ENCODE measurements at places on chromosomes 2 and 18.

DNA sequence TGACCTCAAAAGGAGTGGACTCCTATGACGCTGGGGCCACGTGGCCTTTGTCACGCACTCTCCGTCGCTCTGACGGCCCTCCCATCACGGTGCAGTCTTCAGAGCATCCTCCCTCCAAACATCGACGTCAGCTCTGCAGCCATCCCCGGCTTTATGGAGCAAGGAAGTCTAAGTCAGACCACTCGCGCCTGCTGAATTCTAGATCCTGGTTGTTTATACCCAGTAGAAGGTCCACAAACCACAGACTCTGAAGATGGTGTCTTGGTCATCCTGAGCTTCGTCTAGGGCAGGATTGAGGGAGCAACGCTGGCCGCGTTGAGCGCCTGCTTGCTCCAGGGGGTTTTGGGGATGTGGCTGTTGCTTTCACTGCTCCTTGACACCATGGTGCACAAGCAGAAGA lies 228.0 kb upstream of the SALL3 start:
- DNase-seq = no peak

DNA sequence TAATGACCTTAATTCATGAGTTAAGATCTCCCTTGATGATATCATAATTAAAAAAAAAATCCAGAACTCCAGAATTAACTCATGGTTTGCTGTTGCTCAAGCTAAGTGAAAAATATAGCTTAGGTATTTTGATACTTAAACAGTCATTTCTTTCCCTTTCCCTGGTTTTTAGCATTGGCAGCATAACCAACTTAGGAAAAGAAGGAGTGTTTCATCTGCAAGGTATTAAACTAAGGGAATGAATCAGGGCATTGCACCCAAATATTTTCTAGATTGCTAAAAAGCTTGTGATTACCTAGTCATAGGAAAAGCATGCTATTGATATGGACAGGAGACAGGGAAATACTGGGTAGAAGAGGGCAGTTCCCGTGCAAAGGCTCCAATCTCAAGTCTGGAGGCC lies 207.2 kb downstream of the LRP1B start:
- no peak for DNase-seq

DNA sequence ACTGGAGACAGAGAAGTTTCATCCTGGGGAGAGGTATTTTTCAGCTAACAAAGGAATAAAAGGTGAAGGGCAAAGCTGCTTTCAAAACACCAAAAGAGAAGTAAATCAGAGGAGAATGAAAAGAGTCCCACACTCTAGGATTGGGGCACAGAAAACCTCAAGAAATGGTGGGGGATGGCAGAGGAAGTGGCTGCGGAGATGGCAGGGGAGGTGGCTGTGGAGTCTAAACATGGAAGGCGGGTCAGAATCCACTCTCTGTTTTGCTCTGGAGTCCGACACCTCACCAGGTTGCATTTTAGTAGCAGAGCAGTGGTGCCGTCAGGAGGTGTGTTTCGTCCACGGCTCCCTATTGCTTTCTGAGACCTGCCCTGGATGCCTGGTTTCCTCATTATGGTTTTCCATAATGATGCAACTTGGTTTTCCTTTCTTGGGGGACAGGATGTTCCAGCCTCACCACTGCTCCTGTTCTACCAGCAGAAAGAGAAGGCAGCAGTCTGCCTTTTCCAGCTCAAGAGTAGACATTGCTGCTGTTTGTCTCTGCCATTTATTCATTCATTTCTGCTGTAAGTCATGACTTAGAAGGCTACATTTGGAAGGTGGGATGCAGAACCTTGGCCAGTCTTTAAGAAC lies 188.7 kb downstream of the ANKRD44 start:
- DNase-seq = no peak

GRCh38 chr2:144078106-144078505 lies 441.8 kb downstream of the ZEB2 start:
- no peak for DNase-seq

DNA sequence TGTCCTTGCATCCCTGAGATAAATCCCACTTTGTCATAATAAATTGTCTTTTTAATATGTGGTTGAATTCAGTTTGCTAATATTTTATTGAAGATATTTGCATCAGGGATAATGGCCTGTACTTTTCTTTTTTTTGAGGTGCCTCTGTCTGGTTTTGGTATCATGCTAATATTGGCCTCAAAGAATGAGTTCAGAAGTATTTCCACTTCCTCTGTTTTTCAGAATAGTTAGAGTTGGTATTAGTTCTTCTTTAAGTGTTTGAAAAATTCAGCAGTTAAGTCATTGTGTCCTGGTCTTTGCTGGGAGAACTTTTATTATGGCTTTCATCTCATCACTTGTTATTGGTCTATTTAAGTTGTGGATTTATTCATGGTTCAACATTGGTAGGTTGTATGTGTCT lies 464.1 kb upstream of the CRIM1 start:
- no peak for DNase-seq

DNA sequence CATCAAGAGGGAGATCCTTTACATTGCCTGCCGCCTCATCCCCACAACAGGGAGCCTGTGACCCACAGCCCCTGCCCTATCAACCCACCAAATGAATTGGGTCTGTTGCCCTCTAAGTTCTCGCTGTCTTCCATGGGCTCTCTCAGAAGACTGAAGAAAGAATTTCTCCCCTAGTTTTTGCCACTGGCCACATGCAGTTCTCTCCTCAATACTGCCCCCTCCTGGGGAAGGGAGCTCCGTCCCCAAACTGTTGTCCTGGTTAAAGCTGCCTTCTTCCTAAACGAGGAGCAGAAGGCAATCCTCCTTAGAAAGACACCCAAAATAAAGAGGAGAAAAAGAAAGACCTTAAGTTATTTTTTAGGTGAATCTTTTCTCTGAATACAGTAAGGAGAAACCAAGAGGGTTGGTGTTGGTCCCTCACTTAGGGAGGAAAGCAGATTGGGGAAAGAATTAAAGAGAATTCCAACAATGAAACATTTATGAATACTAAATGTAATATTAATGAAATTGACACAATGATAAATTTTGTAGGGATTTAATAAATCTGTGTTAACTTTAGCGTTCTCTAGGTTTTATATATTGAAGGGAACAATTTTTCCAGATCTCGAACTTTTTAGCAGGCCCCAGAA lies 31.1 kb upstream of the SATB2 start:
- peak; percentile 41 for DNase-seq

DNA sequence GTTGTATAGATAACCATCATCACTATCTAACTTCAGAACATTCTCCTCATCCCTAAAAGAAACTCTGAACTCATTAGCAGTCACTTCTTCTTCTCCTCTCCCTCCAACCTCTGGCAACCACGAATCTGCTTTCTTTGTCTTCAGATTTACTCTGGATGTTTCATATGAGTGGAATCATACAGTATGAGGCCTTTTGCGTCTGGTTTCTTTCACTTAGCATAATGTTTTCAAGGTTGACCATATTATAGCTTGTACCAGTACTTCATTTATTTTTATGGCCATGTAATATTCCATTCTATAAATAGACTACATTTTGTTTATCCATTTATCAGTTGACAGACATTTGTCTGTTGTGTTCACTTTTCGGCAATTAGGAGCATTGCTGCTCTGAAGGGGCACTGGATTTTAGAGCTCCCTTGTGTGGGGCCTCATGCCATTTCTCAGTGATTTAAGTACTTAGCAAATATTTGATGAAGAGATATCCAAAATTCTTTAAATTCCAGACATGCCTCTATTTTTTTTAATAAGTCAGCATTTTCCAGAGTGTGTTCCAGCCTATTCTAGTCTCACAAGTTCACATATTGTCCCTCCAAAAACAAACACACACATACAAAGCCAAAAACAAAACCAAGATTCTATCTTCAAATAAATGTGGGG lies 22.5 kb upstream of the MAP3K20 start:
- DNase-seq = no peak

GRCh38 chr2:224764565-224765236 lies 48.5 kb upstream of the CCDC195 start:
- DNase-seq = no peak

- DNase-seq = no peak
Measured at GRCh38 chr2:46444732-46445131, 34.6 kb upstream of the TMEM247 start.

GRCh38 chr18:50938912-50939311 lies 28.9 kb upstream of the ELAC1 start:
- no peak for DNase-seq

DNA sequence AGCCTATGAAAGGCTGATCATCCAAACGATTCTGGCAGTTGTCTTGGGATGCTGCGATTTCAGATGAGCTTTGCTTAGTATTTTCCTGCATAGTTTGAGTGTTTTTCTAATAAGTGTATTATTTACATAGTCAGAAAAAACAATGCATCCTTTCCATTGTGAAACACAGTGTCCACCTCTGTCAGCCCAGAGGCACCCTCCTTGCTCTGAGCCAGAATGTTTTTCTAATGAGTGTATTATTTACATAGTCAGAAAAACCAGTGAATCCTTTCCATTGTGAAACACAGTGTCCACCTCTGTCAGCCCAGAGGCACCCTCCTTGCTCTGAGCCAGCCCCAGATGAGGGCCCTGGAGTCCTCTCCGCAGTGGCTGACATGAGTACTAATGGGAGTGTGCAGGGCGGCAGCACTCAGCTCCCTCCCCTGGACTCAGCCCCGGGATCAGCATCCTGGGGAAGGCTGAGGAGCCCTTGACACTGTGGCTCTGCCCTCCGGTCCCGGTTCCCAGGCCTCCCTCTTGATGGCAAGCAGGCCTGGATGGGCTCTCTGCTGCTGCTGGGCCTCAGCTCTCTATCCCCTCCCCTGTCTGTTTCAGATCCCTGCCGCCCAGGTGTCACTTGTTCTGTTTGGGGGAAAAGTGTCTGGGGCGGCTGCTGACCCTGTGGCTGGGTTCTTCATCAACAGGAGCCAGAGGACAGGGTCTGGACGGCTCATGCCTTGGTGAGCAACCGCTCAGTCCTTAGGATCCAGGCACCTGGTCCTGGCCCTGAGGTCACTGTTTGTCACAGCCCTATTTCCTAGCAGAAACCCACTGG lies 5.9 kb downstream of the MFSD2B start:
- peak; percentile 71 for DNase-seq

DNA sequence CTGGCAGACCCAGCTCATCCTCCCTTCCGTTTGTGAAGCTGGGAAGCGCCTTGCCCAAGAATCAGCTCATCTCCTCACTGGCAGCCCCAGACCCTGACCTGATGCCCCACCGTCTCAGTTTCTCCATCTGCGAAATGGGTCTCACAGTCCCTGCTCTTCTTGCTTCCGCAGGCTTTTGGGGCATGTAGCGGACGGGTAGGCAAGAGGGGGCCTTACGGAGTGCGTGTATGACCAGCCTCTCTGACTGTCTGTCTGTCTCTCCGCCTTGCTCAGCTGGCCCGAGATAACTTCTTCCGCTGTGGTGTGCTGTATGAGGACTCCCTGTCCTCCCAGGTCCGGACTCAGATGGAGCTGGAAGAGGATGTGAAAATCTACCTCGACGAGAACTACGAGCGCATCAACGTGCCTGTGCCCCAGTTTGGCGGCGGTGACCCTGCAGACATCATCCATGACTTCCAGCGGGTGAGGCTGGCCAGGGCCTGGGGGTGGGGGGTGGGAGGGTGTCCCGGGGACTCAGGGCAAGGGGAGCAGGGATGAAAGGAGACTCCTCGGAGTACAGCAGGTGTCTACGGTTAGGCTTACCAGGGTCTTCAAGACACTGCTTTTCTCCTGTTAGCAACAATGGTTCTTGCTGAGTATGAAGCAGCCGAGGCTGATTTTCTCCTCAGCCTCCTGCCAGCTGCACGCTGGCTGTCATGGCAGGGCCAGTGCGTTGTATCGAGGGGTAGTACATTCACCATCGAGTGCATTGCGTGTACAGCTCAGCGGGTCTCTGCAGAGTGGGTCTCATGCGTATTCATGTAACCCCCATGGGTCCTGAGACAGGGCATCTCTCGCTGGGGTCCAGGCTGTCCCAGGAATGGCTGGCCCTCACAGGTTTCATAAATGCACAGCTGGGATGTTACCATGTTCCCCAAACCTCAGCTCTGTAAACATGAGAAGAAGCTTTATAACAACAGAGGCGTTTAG lies 10.9 kb downstream of the ITM2C start:
- DNase-seq = no peak

GRCh38 chr2:187964746-187965145 lies 326.9 kb upstream of the GULP1 start:
- DNase-seq = no peak

- no peak for DNase-seq
Measured at GRCh38 chr2:227816507-227817294, 3.1 kb downstream of the CCL20 start.

GRCh38 chr2:70124983-70125480 lies 37.8 kb downstream of the PCBP1 start:
- DNase-seq = peak; percentile 53

GRCh38 chr2:3451926-3452671 lies 67.2 kb downstream of the ADI1 start:
- DNase-seq = no peak

- DNase-seq = no peak
Measured at GRCh38 chr2:30736461-30737325, 70.6 kb downstream of the CAPN13 start.

GRCh38 chr2:163774862-163775261 lies 39.1 kb upstream of the FIGN start:
- no peak for DNase-seq

All from SW480 (cell line).